ENCODE measurements at places on chromosomes 1 and 21.
A peak's percentile ranks its signal among the peaks of the same experiment; 100 is the strongest.

DNA sequence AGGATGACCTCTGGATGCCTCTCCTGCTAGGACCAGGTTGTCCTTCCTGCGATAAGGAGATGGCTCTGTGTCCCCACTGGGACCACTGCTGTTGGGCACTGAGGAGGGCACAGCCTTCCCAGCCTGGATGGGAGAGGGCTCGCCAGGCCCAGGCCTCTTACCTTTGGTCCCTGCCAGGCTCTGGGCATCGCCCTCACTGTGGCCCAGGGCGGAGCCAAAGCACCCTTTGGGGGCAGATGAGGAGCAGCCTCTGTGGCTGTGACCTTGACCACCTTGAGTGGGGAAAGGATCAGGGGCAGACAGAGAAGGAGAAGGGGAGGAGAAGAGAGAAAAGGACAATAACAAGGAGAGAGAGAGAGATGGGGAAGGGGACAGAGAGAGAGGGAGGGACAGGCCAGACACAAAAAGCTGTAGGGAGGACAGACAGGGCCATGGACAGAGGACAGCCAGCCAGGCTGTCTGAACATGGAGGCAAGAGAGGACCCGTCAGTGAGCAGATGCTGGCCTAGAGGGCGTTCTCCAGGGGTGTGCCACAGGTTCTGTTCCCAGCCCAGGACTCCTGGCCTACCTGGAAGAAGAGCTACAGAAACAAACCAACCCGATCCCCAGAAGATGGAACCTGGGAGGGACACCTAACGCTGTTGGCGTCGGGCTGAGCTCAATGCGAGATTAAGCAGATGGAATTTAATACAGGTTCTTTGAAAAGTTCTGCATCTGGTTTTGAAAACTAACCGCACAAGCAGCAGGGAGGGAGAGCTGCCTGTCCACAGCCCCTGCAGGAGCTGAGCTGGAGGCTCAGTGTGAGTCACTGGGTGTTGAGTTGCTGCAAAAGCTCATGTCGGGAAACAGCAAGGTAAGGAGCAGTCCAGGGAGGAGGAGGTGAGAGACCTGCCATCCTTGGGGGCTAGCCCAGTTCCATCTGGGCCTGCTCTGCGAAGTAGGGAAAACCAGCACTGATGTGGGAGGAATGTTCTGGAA, 262.1 kb downstream of the PTPRU start:
- DNase-seq = no peak

GRCh38 chr1:70265946-70266345, 44.8 kb downstream of the SRSF11 start:
- DNase-seq = no peak

DNA sequence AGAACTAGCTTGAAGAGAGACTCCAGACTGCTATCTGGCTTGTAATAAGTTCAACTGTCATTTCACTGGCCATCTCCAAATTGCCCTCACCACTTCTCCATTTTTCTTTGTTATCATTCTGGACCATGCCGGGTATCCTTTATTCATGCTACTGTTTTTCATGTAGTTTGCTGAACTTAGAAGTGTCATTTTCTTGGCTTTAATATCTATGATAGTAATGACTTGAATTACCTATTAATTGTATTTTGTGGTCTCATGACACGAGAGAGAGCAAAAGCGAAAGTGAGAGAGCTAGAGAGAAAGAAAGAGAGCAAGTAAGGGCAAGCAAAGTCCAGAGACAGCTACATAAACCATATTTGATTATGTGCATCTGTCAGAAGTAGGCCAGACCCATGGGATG, 184.9 kb upstream of the ATP1B1 start:
- no peak for DNase-seq

DNA sequence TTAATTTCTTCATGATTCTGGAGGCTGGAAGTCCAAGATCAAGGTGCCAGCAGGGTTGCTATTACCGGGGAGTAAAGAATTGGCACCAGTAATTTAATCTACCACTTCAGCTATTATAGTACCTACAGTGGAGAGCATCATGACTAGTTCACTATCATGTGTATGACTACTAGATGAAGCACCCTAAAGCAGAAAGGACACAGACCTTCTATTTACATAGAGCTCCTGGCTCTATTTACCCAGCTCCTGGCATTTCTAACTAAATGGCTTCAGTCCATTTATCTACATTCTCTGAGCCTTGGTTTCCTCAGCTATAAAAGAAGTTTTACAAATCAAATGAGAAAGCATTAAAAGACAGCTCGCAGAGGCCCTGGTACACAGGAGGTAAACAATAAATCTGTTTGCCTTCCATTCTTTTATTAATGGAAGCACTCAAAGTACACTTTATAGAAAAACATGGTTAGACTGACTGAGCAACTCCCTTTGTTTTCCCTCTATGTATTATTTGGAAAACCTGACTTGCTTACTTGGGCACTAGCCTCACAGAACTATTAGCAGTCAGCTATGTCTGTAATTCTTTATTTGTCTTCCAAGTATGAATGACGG, 203.0 kb downstream of the SLC35F3 start:
- no peak for DNase-seq

DNA sequence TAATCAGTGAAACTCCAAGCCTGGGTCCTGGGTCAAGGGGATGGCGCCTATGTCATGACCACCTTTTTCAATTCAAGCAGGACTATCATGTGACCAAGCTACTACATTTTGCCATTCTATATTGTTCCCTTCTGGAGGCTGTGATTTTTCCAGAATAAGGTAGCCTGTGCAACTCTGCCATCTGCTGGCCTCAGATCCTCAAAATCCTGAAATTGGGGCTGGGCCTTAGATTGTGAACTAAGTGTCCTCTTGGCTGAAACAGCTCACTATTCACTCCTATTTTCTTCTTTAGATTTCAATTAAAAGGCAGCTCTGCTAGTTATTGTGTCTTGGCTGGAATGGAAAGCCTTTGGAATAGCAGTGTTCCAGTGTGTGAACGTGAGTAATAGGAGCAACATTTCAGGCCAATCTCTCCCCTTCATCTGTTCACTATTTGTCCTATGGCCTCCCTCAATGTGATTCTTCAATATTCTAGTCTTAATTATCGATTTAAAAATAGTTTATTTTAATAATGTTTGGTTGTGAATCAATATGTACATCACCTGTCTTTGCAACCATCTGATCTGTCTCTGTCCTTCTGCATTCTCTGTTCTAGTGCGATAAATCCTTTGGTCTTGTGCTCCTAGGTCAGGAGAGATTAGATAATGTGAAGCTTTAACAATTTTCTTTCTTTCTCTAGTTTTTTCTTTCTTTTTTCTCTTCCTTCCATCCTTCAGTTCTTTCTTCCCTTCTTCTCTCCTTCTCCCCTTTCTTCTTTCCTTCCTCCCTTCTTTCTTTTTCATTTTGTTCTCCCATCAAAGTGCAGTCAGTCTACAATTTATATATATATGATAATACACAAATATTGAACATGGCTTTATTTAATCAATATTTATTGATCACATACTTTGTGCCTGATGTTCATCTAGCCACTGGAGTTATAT, 69.8 kb downstream of the CR1 start:
- DNase-seq = no peak

DNA sequence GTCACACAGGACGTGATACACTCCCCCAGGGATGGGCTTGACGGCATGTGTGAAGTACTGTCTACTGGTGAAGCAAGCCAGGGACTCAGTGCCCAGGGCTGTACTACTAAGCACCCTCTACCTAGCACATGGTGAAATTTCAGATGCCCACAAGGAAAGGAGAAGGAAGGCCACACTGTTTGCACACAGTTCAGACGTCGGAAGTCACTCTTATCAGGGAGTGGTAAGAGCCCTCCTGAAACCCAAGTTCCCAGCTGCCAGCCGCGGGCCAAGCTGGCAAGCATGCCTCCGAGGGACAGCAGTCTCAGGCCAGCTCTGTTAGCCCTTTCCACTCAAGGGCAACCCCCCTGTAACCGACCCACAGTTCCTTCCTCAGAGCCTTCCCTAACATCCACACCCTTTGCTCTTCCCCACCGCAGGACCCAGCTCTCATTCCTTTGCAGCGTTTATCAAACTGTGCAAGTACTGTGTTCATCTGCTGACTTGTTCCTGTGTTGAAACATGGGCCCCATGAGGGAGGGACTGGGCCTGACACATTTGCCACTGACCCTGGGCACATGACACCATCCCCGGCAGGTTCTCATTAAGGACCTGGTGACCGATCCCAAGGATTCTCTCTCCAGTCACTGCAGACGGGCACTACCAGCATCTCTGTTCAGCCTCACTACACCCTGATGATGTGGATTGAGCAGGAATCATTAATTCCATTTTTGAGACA, 58.5 kb downstream of the SLC66A1 start:
- DNase-seq = no peak

- no peak for DNase-seq
Observed at GRCh38 chr1:236773919-236774318, 21.2 kb upstream of the MTR start.

DNA sequence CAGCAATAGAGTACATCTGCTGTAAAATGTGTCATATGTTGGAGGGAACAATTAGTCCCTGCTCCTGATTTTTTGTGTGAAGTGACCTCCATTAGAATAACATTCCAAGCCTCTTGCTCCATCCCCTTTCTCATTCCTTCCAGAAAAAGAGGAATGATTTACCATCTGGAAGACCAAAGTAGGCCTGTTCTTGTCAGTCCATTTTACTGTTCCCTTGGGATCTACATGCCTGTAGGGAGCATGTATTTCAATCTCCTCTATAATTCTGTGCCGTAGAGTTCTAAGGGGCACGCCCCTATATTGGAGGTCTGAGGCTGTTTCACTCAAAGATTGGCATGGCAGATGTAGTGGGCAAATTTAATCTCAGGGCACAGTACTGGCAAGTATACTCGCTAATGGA, 48.8 kb upstream of the MAN1A2 start:
- DNase-seq = no peak

GRCh38 chr1:7704214-7705047, 66.7 kb upstream of the VAMP3 start:
- DNase-seq = peak; percentile 94

GRCh38 chr1:174497478-174497877, 49.7 kb downstream of the GPR52 start:
- no peak for DNase-seq

DNA sequence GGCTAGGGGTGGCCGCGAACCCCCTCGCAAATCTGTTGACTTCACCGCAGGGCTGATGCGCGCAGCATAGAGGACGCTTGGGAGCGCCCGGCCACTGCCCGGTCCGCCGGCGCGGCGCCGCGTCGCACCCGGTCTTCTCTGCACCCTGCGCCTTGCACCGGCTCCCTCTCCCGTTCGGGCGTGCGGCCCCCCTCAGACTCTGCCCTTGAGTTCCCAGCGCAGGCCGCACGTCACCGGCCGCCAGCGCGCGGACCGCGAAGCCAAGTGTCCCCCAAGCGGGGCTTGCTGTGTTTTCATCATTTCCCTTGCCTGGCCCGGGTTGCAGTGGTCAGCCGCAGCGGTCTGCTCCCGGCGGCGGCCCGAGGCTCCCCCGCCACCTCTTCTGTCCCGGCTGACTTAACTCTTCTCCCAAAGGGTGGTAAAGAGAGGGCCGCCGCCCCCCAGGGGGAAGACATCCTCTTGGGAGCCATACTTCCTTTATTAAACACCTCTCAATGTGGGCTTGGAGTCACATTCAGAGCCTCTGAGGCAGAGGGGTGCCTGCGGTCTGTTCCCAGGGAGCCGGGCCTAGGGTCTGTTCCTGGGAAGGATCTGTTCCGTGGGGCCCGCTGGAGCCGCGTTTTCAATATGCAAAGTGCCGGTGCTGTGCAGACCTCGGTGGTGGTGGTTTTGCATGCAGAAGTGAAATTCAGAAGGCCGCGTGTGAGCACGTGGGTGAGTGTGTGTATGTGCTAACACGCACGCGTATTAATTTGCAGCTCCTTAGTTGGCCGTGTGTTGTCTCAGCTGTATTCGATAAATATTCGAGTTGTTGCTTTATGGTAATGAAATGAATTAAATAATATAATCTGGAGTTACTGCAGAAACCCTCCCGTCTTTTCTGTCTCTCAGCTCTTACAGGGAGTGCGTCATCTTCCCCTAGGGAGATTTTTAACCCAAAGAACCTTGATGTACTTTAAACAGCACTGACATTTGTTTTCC, 17.6 kb downstream of the PBX1 start:
- no peak for DNase-seq

DNA sequence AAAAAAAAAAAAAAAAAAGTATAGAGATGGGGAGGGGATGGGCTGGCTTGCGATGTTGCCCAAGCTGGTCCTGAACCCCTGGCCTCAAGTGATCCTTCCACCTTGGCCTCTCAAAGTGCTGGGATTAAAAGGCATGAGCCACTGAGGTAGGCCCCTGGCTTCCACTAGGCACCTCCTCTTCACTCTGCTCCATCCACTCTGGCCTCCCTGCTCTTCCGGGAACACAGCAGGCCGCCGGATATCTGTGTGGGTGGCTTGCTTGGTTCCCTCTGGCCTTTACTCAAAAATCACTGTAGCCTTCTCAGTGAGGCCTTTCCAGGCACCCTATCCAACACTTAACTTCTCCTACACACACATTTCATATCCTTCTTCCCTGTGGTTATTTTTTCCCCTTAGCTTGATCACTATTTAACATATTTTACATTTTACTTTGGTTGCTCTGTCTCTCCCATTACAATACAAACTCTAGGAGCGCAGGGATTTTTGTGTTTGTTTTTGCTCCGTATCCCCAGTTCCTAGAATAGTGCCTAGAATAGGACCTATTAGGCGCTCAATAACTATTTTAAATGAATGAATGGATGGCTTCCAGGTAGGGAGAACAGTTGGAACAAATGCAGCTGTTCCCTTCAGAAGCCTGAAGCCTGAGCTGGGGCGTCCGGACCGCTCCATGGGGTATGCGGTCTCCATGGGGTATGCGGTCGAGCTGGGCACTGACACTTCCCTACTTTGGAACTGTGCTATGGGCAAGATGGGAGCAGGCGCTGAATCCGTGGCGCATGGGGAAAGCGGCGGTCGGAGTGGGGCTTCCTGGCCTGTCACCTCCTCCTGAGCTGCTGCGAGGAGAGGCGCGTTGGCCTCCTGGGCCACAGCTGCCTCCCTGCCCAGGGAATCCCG, 46.7 kb downstream of the H3-3A start:
- no peak for DNase-seq

- no peak for DNase-seq
Observed at GRCh38 chr21:40809673-40810197, 37.2 kb downstream of the DSCAM start.

- DNase-seq = peak; percentile 47
Observed at GRCh38 chr1:108962681-108963051, 618 bp downstream of the CLCC1 start.

- peak; percentile 22 for DNase-seq
Observed at GRCh38 chr1:67134695-67135094, at the start of gene C1orf141. Gene C1orf141 (minus strand): TSS chr1:67134970. CDS start chr1:67127240, 7,730 bp downstream.

DNA sequence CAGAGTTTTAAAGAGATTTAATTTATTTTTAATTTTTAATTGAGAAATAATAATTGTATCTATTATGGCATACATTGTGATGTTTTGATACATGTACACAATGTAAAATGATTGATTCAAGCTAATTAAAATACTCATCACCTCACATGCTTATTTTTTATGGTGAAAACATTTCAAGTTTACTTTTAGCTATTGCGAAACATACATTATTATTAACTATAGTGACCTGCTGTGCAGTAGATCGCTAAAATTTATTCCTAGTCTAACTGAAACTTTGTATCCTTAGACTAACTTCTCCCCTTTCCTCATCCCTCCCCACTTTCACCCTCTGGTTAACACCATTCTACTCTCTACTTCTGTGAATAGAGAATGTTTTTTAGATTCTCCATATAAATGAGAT, 191.6 kb downstream of the DNAH14 start:
- no peak for DNase-seq

All from activated naive CD4-positive, alpha-beta T cell treated with anti-CD3 and anti-CD28 coated beads, Interleukin-2, amount 50 U/mL, for 16 hours (primary cell).